Upper lobe of right lung (tissue), 1 donor: ENCODE measurements at places on chromosomes 16 and 17. TPM values are rescaled to one million over a fixed set of nuclear protein-coding genes. Genes with fewer than 3 reads are reported as not detected.

The MPP3 gene
- total RNA-seq, result 28.6 TPM

The CLDN9 gene
- total RNA-seq, result 0.75 TPM

GRCh38 chr17:72756256-72756655, 336.2 kb downstream of the SLC39A11 start:
- no peaks in the 10 kb centered on the region for H3K4me1 ChIP-seq
- DNase-seq, result no peak
- no peaks in the 10 kb centered on the region for H3K36me3 ChIP-seq
- no peak overlapping the region for H3K27ac ChIP-seq
- H3K27me3 ChIP-seq, result no peaks in the 10 kb centered on the region

- H3K27ac ChIP-seq, result no peak within 1 kb of the TSS
- H3K4me1 ChIP-seq, result peaks cover 6% of the 10 kb centered on the region
- H3K27me3 ChIP-seq, result no peaks in the 10 kb centered on the region
- no peaks in the 10 kb centered on the region for H3K36me3 ChIP-seq
These were observed at the start of gene SLC47A2 for GRCh38 chr17:19716108-19717030. Gene SLC47A2, minus strand, starts transcription at chr17:19716584. Its CDS starts 29 bp downstream, at chr17:19716555.

The CLTC gene
- total RNA-seq, result 210 TPM

GRCh38 chr17:17849147-17849820, 12.5 kb upstream of the SREBF1 start:
- peak overlapping the region; percentile 79 for H3K27ac ChIP-seq
- H3K36me3 ChIP-seq, result no peaks in the 10 kb centered on the region
- H3K4me3 ChIP-seq, result no peak overlapping the region
- DNase-seq, result peak; percentile 92
- peaks cover 57% of the 10 kb centered on the region for H3K4me1 ChIP-seq
- no peaks in the 10 kb centered on the region for H3K27me3 ChIP-seq

GRCh38 chr17:82230609-82231311, 1.9 kb downstream of the SLC16A3 start:
- peak overlapping the region; percentile 73 for H3K4me3 ChIP-seq
- no peaks in the 10 kb centered on the region for H3K36me3 ChIP-seq
- H3K27ac ChIP-seq, result peak overlapping the region; percentile 91
- DNase-seq, result peak; percentile 94

DNA sequence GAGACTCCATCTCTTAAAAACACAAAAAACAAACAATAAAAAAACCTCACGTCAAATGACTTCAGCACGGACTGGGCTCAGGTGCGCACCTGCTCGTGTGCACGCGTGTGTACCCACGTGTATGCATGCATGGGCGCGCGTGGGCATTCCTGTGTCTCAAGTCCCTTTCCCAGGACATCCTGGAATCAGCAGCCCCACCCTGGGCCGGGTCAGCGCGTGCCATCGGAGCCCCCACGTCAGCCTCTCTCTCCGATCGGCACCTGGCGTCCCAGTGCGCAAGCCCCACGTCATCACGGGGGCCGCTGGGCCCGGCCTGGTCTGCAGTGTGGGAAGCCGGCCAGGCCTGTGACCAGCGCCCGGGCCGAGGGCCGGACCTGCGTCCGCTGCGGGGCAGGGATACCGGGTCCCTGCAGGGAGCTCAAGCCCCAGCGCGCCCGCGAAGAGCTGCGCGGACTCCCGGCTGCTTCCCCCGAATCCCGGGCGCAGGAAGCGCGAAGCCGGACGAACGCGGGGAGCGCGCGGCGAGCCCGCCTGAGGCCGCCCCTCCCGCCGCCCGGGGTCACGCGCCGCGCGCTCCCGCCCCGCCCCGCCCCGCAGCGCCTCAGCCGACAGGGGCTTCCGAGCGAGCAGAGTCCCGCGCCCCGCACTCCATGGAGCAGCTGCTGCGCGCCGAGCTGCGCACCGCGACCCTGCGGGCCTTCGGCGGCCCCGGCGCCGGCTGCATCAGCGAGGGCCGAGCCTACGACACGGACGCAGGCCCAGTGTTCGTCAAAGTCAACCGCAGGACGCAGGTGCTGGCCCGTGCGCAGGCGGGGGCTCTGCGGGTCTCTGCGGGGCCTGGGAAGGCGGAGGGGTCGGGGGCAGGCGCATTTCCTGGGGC, at the start of gene FN3K:
Gene FN3K (plus strand): TSS at position 629 of the 880 bp plus-strand sequence. CDS start 22 bp downstream, at position 651.
- peaks cover 10% of the 10 kb centered on the region for H3K4me1 ChIP-seq
- H3K4me3 ChIP-seq, result peak within 1 kb of the TSS; percentile 70
- peak; percentile 86 for DNase-seq
- H3K27ac ChIP-seq, result peak within 1 kb of the TSS; percentile 75

GRCh38 chr17:62562656-62563055, 64.8 kb upstream of the MRC2 start:
- H3K27ac ChIP-seq, result no peak overlapping the region
- DNase-seq, result no peak
- H3K4me1 ChIP-seq, result no peaks in the 10 kb centered on the region
- H3K4me3 ChIP-seq, result no peak overlapping the region
- no peaks in the 10 kb centered on the region for H3K27me3 ChIP-seq
- H3K36me3 ChIP-seq, result peaks cover 49% of the 10 kb centered on the region

DNA sequence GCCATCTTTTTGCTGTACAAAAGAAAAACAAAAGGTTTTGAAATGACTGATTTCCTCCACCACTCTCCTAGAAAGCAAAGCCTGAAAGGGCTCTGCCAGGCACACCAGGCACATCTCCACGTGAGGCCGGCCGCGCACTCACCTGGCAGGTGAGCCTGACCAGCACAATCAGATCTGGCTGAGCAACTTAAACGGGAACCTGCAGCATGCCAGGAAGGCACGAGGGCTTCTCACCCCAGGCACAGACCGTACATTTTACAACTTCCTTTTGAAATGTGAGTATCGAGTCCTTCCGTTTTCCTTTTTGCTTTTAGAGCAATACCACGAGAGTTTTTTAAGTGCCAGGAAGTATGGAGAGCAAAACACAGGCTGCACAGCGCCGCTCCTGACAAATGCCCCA, 22.5 kb downstream of the SLC38A10 start:
- H3K36me3 ChIP-seq, result peaks cover 81% of the 10 kb centered on the region
- peaks cover 9% of the 10 kb centered on the region for H3K4me1 ChIP-seq

DNA sequence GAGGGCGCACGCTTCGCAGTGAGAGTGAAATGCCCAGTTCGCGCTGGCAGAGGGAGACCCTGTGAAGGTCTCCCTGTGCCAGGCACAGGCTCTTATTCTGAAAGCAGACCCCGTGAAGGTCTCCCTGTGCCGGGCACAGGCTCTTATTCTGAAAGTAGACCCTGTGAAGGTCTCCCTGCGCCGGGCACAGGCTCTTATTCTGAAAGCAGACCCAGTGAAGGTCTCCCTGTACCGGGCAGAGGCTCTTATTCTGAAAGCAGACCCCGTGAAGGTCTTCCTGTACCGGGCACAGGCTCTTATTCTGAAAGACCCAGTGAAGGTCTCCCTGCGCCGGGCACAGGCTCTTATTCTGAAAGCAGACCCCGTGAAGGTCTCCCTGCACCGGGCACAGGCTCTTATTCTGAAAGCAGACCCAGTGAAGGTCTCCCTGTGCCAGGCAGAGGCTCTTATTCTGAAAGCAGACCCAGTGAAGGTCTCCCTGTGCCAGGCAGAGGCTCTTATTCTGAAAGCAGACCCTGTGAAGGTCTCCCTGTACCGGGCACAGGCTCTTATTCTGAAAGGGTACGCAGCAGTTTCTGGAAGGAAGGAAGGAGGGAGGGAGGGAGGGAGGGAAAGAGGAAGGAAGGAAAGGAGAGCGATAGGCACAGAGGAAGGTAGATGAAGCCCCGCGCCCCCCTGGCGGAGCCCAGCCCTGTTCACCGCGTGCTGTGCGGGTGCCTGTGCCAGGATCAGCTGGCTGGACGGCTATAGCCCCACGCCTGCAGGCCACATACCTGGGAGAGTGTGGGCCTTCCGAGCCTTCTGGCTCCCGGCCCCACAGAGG, 55.3 kb downstream of the WDR45B start:
- H3K36me3 ChIP-seq, result peaks cover 30% of the 10 kb centered on the region
- DNase-seq, result peak; percentile 80
- peak overlapping the region; percentile 90 for H3K27ac ChIP-seq
- H3K4me3 ChIP-seq, result peak overlapping the region; percentile 69
- no peaks in the 10 kb centered on the region for H3K27me3 ChIP-seq

GRCh38 chr17:48722201-48722907, at the start of gene PRAC1:
Gene PRAC1, minus strand, starts transcription at chr17:48722518. Its CDS starts 126 bp downstream, at chr17:48722392.
- no peak for DNase-seq
- H3K36me3 ChIP-seq, result no peaks in the 10 kb centered on the region
- no peak within 1 kb of the TSS for H3K27ac ChIP-seq
- H3K4me3 ChIP-seq, result peak within 1 kb of the TSS; percentile 9

DNA sequence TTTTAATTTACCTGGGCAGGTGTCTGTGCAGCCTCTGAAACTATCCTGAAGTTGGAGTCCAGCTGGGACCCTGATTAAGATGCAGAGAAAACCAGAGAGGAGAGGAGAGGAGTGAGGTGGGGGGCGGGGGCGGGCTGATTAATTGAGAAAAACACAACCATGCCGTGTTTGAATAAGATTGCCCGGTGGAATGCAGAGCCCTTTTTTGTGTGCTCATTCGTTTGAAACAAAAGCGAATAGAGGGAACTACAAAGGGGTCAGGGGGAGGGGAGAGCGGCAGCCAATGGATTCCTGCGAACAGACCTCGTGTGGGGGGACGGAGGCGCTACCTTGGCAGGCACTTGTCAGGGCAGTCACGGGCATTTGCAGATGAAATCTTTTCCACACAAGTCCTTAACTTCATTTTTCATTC, 355.8 kb downstream of the SOX9 start:
- H3K4me3 ChIP-seq, result no peak overlapping the region
- no peaks in the 10 kb centered on the region for H3K36me3 ChIP-seq
- no peak for DNase-seq
- H3K27ac ChIP-seq, result no peak overlapping the region
- H3K4me1 ChIP-seq, result no peaks in the 10 kb centered on the region

- H3K36me3 ChIP-seq, result peaks cover 11% of the 10 kb centered on the region
- peak overlapping the region; percentile 99 for H3K4me3 ChIP-seq
- peak overlapping the region; percentile 93 for H3K27ac ChIP-seq
- H3K27me3 ChIP-seq, result no peaks in the 10 kb centered on the region
- no peak for DNase-seq
These were observed 18.6 kb downstream of the PRCD start for GRCh38 chr17:76558198-76559095.

- H3K27ac ChIP-seq, result no peak overlapping the region
- DNase-seq, result peak; percentile 85
- H3K36me3 ChIP-seq, result no peaks in the 10 kb centered on the region
- H3K27me3 ChIP-seq, result no peaks in the 10 kb centered on the region
- H3K4me1 ChIP-seq, result peaks cover 19% of the 10 kb centered on the region
These were observed 75.2 kb upstream of the KSR1 start for GRCh38 chr17:27381007-27381501.

- H3K4me1 ChIP-seq, result peaks cover 6% of the 10 kb centered on the region
- no peaks in the 10 kb centered on the region for H3K36me3 ChIP-seq
- no peak overlapping the region for H3K27ac ChIP-seq
- H3K4me3 ChIP-seq, result no peak overlapping the region
- no peak for DNase-seq
These were observed 89.2 kb downstream of the MAP2K6 start for GRCh38 chr17:69503711-69504110.

The OTOA gene
- 0.90 TPM for total RNA-seq

The PIGL gene
- total RNA-seq, result 29.5 TPM

DNA sequence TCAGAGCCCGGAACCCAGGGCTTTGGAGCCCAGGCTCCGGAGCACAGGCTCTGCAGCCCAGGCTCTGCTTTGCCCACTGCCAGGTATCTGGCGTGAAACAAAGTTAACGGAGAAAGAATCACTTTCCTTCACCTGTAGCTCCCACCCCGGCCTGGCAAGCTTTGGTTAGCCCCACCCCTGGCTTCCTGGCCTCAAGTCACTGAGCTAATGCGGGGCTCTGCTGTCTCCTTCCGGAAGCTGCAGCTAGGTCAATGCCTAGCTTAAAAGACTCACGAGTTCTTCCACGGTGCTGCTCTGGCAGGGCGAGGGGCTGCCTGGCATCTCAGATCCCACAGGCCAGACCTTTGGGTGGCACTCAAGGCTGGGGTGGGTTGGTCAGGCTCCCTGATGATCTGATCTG, 21.1 kb upstream of the SPPL2C start:
- peaks cover 6% of the 10 kb centered on the region for H3K27me3 ChIP-seq
- H3K27ac ChIP-seq, result no peak overlapping the region

GRCh38 chr17:42031584-42031983, 11.7 kb downstream of the NKIRAS2 start:
- H3K4me1 ChIP-seq, result no peaks in the 10 kb centered on the region
- H3K27me3 ChIP-seq, result no peaks in the 10 kb centered on the region
- no peak overlapping the region for H3K4me3 ChIP-seq
- H3K27ac ChIP-seq, result no peak overlapping the region
- H3K36me3 ChIP-seq, result no peaks in the 10 kb centered on the region

The KRT17 gene
- total RNA-seq, result 5.9 TPM

DNA sequence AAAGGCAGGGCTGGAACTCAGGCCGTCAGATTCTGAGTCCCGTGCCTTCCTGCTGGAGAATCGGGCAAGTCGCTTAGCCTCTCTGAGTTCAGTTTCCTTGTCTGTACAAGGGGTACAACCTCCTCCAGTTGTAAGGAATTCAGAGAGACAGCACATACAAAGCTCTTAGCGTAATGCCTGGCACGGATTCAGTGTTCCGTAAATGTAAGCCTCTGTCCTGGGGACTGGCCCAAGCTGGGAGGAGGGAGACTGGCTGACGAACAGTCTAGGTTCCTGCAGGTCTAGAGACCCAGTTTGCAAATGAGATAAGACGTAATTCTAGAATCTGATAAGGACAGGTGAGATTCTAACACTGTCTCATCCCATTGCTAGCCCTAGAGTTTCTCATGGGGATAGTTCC, 9.9 kb downstream of the METTL22 start:
- no peaks in the 10 kb centered on the region for H3K4me1 ChIP-seq
- H3K27ac ChIP-seq, result peak overlapping the region; percentile 78
- no peak for DNase-seq
- no peaks in the 10 kb centered on the region for H3K27me3 ChIP-seq
- H3K36me3 ChIP-seq, result peaks cover 84% of the 10 kb centered on the region
- no peak overlapping the region for H3K4me3 ChIP-seq

The TBC1D26 gene
- total RNA-seq, result not detected

DNA sequence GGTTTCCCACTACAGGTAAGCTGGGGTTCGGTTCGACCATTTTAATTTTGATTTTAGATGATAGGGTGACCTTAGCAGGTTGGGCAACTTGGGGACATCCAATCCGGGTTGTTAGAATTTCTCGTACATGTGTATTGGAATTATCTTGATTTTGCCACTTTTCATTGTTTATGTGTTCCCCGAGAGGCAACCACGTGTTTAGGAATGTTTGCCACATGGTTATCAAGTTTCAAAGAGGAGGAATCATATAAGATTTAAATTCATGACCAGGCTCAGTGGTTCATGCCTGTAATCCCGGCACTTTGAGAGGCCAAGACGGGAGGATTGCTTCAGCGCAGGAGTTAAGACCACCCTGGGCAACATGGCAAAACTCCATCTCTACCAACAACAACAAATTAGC, 10.0 kb upstream of the SLC47A1 start:
- no peak overlapping the region for H3K4me3 ChIP-seq
- DNase-seq, result no peak
- H3K4me1 ChIP-seq, result no peaks in the 10 kb centered on the region
- no peaks in the 10 kb centered on the region for H3K27me3 ChIP-seq
